ENCODE measurements at places on chromosomes 1 and 21.

DNA sequence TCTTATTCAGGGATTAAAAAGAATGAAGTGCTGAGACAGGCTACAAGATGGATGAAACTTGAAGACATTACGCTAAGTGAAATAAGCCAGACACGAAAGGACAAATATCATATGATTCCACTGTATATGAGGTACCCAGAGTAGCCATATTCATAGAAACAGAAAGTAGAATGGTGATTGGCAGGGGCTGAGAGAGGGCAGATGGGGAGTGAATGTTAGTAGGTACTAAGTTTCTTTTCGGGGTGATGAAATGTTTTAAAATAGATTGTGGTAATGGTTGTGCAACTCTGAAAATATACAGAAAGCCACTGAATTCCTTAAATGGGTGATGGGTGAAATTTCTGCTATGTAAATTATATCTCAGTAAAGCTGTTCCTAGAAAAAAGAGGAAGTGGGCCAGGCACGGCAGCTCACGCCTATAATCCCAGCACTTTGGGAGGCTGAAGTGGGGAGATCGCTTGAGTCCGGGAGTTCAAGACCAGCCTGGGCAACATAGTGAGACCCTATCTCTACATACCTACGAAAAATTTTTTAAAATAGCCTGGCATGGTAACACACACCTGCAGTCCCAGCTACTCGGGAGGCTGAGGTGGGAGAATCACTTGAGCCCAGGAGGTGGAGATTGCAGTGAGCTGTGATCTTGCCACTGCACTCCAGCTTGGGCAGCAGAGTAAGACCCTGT, 15.9 kb downstream of the SLC27A3 start:
- no peak for DNase-seq

- DNase-seq: no peak
Measured at GRCh38 chr1:19647643-19648042, 3.5 kb downstream of the NBL1 start.

DNA sequence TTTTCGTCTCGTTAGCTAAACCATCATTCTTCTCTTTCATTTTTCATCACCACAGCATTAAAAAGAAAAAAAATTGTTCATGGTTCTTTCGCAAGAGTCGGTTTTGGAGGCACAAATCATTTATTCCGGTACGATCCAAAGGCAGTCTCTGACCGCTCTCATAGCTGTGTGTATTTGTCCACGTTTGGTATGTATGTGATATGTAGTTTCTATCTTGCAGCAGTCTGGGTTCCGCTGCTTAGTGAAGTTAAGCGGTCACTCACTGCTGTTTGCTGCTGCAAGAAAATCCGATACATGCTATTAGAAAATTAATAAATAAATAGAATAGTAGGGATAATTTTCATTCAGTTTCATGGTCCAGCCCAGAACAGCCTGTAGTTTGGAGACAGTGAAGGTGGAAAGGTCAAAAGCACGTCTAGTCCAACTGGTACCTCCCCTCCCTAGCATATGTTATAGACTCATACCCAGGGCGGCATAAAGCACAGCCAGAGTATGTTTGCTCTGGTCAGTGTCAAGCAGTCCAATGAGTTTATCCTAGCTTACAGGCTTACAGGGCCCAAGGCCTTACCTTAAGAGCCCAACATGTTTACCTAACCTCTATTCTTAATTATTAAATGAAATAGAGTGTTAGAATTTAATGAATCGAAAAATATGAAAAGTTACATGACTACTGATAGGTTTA, 2.5 kb downstream of the FMN2 start:
- no peak for DNase-seq

- DNase-seq: peak; percentile 30
Measured at GRCh38 chr1:89519779-89520358, 4.8 kb upstream of the LRRC8B start.

- no peak for DNase-seq
Measured at GRCh38 chr1:224199679-224200078, 16.6 kb downstream of the DEGS1 start.

DNA sequence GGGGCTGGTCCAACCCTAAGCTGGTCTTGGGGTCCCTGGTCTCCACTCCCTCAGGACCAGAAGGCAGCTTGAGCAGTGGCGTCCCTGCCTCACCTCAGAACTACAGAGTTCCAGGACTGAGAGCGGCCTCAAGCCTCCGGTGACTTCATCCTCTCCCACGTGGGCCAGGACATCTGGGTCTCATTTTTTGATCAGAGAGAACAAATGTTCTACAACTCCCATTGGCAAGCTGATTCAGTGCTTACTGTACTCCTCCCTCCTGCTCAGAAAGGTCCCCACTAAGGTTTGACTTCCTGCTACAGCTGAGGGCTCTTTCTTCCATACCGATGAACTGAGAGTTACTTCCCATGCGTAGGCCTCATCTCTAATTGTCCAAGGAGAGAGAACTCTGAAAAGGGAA, 78.5 kb downstream of the PLXNA2 start:
- no peak for DNase-seq

- DNase-seq: no peak
Measured at GRCh38 chr1:208034135-208034534, 123.2 kb upstream of the CD34 start.

- no peak for DNase-seq
Measured at GRCh38 chr21:43899307-43900077, 34.5 kb downstream of the AGPAT3 start.

DNA sequence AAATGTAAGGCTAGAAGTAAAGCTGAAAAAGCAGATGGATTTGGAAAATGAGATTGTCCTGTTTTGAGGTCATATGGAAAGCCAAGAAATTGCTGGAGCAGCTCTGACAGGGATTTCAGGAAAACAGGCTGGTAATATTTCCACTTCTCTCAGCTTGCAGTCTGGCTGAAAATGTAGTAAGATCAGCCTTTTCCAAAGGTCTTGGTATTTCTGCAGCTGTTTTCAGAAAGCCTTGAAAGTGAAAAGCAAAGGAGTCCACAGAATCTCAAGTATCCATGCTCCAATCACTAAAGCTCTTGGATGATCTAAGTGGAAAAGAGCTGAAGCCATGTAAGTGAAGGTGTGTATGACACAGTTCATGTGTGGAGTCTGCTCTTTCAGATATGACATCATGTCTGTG, 41.6 kb upstream of the APOBEC4 start:
- DNase-seq: no peak

DNA sequence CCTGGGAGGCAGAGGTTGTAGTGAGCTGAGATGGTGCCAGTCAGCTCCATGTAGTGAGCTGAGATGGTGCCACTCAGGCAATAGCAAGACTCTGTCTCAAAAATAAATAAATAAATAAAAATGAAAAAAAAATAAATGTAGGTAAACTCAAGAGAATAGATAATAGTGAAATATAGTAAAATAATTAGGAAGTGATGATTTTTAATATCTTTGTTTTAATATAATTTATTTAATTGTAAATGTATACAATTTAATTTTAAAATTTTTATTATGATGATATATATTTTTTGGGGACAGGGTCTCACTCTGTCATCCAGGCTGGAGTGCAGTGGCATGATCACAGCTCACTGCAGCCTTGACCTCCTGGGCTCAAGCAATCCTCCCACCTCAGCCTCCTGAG, 19.6 kb upstream of the SERINC2 start:
- no peak for DNase-seq

GRCh38 chr1:85584923-85585322, 4.4 kb downstream of the CCN1 start:
- no peak for DNase-seq

- no peak for DNase-seq
Measured at GRCh38 chr1:20609541-20609940, 20.6 kb downstream of the CDA start.

DNA sequence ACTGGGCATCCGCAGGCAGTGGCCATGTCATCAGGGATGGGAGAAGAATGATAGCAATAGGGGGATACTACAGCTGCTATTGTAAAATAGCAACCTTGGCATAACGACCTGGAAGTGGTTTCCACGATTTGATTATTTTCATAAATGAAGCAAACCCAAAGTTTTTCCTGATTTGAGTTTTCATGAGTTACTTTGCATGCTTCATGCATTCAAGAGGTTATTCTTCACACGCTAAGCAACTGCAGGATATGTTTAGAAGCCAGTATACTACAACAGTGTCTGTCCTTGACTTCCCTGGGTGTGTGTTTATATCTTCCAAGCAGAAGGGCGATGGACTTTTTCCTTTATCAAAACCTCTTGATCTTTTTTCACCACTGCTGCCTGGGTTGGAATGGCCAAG, 281.1 kb upstream of the DUSP10 start:
- DNase-seq: no peak

DNA sequence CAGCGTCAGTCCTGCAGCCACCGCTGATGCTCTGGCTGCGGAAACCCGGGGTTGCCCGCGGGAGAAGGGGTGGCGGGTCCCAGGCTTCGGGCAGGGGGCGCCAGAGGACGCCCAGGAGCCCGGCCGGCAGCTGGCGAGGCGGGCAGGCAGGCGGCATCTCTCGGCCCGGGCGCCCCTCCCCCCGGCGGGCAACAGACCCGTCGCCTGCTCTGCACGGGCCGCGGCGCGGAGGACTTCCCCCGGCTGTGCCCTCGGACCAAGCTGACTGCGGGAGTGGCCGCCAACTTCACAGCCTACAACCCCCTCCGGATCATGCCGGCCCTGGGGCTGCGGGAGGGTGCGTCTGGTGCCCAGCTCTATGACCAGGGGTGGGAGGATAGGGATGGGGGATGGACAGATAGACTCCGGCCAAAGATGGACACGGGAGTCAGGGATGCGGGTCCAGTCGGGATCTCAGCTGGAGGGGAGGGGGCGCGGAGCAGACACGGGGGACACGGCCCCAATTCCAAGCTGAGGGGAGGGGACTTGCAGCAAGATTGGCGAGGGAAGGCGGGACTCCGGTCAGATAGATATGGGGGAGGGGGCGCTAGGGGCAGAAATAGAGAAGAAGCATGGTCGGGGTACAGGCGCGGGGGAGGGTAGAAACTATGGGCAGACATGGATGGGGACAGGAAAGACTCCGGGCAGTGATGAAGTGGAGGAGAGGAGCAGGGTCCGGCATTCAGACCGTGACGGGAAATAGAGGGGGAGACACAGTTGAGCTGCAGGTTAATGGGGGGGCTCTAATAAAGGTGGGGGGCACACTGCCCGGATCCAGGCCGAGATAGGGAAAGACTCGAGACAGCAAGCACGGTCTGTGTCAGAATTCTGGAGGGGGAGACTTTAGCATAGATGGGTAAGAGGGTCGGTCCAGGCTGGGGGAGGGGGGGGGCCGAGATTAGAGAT, 1.1 kb downstream of the ADGRB2 start:
- DNase-seq: peak; percentile 46

DNA sequence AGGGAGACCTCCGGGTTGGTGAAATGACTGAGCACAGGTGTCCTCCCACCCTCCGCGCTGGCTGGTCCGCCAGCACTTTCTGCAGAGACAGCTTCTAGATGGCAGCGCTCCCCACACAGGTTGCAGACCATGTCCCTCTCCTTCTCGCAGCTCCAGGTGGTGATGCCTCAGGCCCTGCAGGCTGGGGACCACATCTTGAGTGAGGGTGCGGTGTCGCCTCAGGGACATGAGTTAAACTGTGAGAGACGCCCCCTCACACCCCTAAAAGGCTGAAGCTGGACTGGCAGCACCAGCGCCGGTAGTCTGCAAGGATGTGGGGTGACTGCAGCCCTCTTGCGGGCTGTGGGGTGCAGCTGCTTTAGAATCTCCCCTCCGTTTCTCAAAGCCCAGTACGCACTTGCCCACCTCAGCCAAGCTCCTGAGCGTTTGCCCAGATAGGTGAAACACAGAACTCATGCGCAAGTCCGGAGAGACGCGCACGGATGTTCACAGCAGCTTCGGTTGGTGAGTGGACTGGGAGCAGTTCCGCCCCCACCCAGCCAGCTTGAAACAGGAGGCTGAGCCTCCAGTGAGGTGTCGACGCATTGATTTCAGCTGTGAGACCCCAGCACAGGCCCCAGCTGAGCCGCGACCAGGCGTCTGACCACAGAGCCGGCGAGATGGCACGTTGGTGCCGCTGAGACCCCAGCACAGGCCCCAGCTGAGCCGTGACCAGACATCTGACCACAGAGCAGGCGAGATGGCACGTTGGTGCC, 28.6 kb downstream of the COL6A1 start:
- no peak for DNase-seq

DNA sequence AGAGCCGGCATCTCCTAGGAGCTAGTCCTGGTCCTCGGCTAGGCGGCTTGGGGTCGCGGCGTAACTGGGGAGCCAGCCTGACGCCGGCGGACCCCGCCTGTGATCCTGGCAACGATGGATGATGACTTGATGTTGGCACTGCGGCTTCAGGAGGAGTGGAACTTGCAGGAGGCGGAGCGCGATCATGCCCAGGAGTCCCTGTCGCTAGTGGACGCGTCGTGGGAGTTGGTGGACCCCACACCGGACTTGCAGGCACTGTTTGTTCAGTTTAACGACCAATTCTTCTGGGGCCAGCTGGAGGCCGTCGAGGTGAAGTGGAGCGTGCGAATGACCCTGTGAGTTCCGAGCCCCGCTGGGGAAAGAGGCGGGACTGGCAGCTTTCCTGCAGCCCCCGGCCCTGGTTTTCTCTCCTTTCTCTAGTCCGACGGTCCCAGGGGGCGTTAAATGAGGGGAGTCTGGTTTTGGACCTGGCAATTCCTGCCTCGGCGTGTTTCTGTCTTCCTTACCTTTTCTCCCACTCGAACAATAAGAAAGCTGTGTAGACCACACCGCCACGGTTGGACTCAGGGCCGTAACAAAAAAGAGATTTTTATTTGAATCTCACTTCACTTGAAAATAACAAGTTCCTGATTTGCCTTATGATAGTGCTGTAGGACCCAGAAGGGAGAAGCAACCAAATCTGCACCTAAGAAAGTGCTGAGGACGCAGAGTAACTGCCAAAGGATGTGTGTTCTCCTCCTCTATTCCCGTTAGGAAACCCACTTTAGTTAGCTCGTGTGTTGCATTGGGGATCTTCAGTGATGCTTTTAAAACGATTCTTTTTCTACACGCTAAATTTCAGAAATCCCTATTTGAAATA, at the start of gene SPRTN:
Gene SPRTN, plus strand, starts transcription at position 24 of the 859 bp plus-strand sequence. Its CDS starts 91 bp downstream, at position 115.
- DNase-seq: no peak

- DNase-seq: no peak
Measured at GRCh38 chr1:20868263-20868662, 81.2 kb upstream of the HP1BP3 start.

GRCh38 chr1:215003686-215004085, 78.9 kb upstream of the KCNK2 start:
- no peak for DNase-seq

GRCh38 chr1:110098222-110099026, 13.8 kb upstream of the UBL4B start:
- no peak for DNase-seq

- no peak for DNase-seq
Measured at GRCh38 chr1:163471779-163472650, 150.3 kb downstream of the NUF2 start.

DNA sequence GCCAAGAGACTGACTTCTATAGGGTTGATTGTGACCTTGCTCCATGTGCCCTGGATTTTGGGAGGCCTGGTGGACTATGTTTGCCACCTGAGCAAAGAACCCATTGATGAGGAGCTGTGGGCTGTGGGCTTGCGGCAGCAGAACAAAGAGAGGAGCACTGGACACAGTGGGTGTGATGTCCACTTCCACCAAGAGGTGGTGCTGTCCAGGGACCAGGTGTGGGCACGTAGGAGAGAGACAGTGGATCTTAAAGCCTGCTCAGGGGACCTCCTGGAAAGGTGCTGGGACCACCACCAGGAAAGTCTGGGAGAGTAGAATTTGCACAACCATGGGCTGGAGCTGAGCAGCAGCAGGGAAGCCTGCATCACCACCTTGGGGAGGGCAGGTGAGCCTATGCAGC, 106.7 kb upstream of the ETS2 start:
- DNase-seq: no peak

- no peak for DNase-seq
Measured at GRCh38 chr1:238783633-238784032, 602.7 kb upstream of the CHRM3 start.
